Anterior cingulate cortex (tissue), 58 donors: ENCODE measurements at places on chromosomes 2 and 18.

- DNase-seq: no peak
Measured at GRCh38 chr2:209383212-209383611, 40.6 kb upstream of the MAP2 start.

- DNase-seq: no peak
Measured at GRCh38 chr2:107308835-107309234, 422.9 kb upstream of the ST6GAL2 start.

GRCh38 chr18:56309104-56309503, 329.3 kb downstream of the TXNL1 start:
- no peak for DNase-seq

DNA sequence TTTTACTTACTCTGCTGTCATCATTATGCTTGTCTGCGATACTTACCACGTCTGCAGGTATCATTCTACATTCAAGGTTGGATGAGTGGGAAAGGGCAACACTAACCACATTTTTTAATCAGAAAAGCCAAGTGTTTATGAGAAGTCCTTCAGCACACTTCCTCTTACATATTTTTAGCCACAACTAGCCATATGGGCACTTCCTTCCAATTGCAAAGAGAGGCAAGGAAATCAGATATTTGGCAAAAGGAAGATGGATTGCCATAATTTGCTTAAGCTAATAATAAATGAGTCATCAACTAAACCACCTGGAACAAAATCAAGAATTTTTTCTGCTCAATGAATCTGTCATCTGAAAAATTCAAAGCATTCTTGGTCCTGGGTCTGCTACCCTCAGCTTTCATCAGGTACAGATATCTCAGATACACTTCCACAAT, 16.7 kb upstream of the MRO start:
- no peak for DNase-seq

DNA sequence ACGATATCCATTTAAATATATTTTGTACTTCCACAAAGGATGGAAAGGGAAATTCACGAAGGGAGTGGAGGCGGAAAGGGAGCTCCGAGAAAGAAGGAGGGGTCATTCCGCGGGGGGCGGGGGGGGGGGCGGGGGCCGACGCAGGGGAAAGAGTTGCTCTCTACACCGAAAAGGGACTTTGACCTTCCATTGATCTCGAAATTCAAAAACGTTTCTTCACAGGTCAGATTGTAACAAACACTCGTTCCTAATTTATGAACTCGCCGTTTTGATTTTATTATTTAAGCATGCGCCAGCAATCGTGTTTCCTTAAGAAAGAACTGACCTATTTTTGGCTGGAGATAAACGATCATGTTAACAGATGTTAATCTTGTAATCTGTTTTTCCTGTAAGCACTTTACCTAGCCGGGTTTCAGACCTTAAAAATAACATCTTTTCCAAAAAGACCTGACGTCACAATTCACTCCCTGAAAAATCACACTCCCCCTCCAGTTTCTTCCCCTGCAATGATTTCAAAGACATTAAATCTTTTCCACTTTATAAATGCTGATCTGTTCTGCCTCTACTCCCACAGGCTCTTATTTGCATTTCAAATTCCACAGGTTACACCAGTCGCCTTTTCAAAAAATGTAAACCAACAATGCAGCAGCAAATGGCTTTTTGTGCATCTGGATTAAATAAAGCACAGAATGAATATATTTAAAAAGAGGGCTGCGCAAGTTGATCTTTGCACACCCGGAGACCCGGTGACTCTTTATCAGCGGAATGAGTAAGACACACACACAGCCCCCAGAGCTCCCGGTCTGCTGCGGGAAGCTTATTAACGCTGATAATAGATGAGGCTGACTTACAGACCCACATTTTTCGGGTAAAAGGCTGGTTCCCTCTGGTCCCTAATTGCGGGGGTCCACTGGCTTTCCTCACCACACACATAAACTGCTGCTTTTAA, 1.6 kb downstream of the ZNF516 start:
- DNase-seq: no peak

DNA sequence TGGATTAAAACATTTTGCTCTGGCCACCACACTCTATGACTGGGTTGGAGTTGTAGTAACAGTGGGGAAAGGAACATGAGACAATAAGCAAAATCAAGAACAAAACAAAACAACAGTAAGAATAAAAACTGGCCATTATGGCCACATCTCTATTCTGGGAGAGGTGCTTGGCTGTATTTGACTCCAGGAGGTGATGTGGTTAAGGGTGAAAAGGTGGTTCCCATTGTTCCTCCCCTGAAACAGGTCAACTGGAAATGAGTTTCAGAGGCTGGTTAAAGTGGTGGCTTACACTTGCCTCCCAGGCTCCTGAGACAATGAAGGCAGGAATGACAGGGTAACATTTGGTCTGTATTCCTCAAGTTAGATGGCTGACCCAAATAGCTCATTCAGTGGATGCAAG, 67.3 kb upstream of the FANCL start:
- no peak for DNase-seq

- DNase-seq: no peak
Measured at GRCh38 chr2:126662621-126663020, 6.7 kb downstream of the GYPC start.

DNA sequence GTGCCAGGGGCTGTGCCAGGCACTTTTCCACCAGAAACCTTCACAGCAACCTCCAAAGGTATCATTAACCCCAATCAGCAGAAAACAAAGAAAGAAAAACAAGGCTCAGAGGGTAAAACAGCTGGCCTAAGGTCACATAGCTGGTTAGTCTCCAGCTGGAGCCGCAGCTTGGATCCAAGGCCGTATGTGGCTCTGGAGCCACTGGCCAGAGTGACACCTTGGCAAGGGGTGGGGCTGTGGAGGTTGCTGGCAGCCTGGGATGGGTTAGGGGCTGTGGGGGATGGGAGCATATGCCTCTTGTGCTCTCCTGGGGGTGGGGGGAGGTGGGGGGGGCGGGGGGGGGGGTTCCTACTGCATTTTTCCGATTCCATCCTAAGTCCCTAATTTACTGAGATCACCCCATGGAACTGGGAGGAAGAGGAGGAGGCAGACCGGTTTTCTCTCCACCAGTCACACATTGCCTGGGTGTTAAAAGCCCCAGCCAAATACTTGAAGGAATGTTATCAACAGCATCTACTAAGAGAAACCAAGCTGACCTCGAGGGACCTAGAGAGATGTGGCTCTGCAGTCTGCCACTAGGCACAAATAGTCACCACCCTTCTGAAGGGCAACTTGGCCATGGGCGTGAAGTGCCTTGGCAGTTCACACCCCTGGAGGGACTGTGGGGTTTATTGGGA, 8.0 kb downstream of the HAAO start:
- no peak for DNase-seq

DNA sequence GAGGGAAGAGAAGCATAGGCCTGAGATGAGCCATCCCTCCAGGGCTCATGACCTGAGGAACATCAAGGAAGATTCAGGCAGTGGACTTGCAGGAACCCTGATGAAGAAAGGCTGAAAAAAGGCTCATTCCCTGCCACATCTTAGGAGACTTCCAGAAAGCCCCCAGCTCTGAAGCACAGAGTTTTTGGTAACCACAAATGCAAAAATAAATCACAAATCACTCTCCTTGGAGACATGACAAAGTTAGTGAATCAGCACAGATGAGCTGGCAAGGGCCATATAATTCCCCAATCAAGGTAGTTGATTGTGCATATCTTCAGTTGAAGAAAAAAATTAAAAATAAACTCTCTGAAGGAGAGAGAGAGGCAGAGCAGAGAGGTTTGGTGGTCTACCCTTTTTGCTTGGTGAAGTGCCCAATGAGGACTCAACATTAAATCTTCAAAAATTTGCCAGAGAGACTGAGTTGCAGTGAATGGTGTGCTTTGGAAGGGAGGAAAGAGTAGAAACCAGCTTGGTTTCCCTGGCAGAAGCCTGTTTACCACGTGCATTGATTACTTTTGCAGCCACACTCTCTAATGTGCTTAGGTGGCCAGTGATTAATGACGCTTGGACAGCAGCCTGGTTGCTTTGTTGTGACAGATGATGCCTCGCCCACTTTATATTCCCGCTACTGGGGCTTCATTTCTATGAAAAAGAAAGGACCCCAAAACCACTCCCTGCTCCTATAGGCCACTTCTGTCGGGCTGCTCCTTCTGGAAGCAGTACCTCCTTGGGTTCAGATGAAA, 257.4 kb upstream of the SLC14A2 start:
- DNase-seq: no peak

- DNase-seq: no peak
Measured at GRCh38 chr2:222861411-222862105, 722 bp downstream of the ACSL3 start.

GRCh38 chr2:235781775-235782174, 287.9 kb downstream of the AGAP1 start:
- DNase-seq: no peak

DNA sequence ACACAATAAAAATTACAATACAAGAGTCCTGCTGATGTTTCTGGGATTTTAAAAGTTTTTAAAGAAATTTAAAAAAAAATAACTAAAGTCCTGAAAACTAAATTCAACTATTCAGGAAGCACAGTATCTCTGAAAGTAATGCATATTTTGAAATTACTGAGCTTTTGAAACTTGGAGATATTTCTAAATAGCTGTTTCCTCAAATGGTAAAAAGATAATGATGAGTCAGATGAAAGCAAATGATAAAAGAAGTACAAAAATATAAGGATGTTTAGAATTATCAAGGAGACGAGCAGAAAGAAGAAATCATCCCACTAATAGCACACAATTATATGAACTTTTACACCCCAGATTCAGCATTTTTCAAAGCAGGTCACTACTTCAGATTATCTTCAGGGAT, 90.2 kb upstream of the SLC25A52 start:
- no peak for DNase-seq

DNA sequence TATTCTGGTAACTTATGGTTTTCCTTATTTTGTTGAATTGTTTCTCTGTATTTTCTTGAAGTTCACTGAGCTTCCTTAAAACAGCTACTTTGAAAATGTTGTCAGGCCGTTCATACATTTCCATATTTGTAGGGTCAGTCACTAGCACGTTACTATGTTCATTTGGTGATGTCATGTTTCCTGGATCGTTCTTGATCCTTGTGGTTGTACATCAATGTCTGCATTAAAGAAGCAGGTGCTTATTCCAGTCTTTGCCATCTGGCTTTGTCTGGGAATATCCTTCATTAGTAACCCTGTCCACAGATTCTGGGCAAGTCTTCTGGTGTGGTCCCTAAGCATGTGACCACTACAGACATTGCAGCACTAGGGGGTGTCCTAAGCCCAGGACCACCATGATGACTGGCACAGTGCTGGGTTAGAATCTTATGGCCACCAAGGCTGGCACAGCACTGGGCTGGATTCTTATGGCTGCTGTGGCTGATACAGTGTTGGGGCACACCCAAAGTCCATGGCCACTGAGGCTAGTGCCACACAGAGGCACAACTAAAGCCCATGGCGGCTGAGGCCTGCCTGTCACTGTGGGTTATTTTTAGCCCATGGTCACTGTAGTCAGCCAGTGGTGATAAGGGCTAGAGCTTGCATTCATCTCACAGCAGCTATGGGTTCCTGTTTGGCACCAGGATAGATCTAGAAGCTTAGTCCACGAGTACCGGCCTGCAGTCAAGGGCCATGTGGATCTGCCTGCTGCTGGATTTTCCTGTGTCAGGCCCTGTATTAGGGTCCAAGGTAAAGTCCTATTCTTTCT, 13.2 kb downstream of the VWA3B start:
- DNase-seq: no peak

- no peak for DNase-seq
Measured at GRCh38 chr2:191432121-191432520, 186.9 kb downstream of the MYO1B start.

DNA sequence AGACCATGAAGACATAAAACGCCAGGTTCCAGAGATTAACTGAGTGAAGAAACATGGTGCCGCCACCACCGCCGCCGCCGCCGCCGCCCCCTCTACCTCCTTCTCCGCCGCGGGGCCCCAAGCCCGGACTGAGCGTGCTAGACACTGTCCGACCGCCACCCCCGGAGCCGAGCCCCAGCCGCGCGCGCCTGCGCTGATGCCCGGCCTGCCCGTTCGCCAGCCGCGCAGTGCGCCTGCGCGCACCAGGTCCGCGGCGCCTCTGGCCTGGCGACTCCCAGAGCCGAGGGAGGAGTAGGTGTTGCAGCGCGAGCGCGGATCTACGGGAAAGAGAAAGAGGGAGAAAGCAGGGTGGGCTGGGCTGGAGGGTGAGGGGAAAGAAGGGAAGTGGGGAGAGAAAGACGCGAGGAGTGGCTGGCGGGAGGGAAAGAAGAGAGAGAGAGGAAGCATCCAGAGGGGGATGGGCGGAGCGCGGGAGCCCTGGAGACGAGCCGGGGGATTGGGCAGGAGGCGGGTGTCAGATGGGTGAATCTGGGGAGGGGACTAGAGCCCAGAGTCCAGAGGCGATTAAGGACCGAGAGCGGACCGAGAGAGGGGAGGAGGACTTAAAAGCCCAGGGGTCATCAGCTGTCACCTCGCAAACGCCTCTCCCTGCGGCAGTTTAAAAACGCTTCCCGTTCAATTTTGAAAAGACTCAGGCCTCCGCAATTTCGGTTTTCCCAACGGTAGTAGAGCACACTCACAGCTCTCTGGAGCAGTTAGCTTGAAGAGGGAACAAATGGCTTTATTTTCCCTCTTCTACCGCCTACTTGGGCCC, at the start of gene PGAP1:
Gene PGAP1, minus strand, starts transcription at position 146 of the 814 bp plus-strand sequence. Its CDS starts 91 bp downstream, at position 55.
- DNase-seq: peak; percentile 94

DNA sequence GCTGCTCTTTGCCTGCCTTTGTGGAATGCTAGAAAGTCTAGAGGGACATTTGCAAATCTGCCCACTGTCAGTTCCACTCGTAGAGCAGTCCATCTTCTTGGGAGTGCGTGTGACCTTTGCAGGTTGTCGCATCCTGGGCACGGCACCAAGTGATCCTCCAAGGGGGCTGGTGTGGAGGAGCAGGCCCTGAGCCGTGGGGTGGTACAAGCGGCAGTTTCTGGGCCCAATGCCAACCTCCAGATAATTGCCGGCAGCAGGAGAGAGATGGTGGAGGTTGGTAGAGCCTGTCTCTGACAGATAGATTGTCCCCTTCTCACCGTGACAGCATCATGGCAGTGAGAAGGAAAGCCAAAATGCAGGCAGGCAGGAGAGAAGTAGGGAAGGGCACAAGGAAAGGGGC, 150.7 kb upstream of the SLC14A2 start:
- DNase-seq: no peak

DNA sequence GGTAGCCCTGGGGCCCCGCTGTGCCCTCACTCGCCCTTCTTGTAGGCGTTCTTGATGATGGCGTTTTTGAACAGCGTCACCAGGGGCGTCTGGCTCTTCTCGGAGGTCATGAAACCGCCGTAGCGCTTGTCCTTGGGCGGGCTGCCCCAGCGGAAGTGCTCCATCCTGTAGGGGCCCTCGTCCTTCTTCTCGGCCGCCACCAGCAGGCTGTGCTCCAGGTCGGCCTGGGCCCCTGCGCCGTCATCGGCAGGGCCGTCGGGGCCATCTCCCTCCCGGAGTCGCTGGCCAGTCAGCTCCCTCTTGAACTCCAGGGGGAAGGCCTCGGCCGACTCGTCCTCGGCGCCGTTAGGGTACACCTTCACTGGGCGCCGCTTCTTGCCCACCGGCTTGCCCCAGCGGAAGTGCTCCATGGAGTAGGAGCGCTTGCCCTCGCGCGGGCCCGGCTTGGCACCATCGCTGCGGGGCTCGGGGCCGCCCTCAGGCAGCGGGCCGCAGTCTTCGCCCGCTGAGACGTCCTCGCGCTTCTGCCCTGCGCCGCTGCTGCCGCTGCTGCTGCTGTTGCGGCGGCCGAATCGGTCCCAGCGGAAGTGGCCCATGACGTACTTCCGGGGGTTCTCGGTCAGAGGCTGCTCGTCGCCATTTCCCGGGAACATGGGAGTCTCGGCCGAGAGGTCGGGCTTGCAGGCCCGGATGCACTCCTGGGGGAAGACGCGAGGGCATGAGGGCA, 7.2 kb downstream of the POMC start:
- no peak for DNase-seq

GRCh38 chr2:103365071-103365470, 603.2 kb downstream of the TMEM182 start:
- DNase-seq: no peak
